ENCODE measurements at places on chromosomes 12 and 14.

- no peak for DNase-seq
These were observed 58.1 kb downstream of the ETV6 start for GRCh38 chr12:11707535-11707934.

- no peak for DNase-seq
These were observed 45.3 kb downstream of the WASHC3 start for GRCh38 chr12:102016472-102016871.

DNA sequence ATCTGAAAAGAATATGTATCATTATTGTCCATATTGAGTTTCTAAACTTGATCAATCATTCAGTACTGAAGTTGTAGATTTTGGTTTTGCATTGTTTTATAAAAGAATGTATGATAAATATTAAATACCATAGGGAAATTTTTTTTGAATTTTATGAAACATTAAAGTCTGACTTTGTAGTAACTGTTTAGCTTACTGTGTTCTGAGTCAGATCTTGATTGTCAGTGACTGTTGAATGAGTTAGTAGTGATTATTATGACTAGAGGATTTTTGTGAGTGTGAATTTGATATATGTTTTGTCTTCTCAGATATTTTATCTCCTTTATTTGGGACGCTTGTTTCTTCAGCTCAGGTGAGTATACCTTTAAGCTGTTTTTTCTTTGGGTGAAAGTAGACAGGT lies 10.1 kb downstream of the TDP1 start:
- no peak for DNase-seq

GRCh38 chr14:105492971-105493871 lies 2.2 kb downstream of the TEDC1 start:
- DNase-seq = no peak

DNA sequence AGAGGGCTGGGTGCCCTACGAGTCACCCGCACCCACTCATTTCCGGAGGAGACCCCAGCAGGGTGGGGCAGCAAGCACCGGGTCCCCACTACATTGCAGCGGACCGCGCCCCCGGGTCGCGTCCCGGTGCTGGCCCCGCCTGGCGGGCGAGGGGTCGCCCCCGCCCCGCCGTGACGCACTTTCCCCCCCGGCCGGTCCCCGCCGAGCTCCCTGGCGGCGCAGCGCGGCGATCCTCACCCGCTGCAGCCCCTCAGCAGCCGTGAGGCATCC lies 106.1 kb downstream of the PRICKLE1 start:
- DNase-seq = no peak

DNA sequence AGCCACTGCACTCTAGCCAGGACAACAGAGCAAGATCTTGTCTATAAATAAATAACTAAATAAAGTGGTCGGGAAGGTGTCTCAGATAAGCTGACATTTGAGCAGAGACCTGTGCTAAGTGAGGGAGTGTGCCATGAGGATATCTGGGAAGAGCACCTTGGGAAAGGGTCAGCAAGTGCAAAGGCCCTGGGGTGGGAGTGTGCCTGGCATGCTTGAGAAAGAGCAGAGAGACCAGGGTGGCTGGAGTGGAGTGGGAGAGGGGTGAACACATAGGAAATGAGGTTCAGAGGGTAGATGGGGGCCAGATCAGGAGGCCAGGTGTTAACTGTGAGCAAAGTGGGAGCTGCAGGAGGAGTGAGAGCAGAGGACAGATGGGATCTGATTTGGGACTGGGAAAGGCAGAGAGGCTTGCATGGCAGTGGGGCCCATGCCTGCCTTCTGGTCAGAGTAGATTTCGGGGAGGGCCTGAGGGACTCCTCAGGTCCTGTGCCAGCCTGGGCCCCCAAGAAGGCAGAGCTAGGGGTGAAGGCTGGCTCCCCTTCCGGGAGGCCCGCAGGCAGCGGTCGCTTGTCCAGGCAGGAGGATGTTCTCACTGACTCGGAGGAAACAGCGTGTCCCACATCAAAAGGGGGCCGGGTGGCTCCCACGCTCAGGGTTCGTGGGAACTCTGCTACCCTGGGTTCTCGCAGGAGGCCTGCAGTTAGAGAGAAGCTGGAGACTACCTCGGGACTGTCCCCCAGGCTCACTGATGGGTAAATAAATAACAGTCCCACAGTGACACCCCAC lies 32.6 kb downstream of the DTX1 start:
- DNase-seq = no peak

DNA sequence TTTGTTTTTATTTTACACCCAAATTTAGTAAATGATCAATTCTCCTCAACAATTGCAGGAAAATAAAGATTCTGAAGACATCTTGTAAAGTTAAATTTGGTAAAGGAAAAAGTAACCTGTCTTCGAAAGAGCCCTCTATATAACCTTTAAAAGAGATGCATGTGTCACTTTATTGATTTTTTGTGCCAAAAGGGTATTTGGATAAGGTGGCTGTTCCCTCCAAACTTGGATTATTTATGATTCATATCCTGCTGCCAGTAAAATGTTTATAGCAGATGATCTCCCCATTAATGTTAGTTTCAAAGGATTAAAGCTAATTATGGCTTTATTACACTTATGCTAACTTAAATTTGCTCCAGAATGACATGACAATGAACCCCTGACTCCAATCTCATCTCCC lies 98.8 kb downstream of the DUSP6 start:
- DNase-seq = peak; percentile 26

DNA sequence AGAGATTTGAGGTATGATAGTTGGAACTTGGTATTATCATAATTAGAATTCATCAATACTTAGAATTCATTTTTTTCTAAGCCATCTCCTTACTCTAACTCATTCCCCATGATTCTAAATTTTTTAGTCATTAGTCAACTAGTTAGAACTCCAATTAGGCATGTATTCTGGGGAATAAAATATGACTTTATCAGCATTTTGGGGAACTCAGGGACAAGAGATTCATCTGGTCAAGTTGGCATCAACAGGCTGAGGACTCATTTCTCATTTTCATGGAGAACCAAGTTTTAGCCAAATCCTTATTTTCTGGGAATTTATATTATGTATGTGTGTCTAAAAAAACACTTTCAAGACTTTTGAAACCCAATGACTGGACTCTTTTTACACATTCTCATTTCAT lies 29.2 kb downstream of the DIP2B start:
- no peak for DNase-seq

- DNase-seq = no peak
These were observed 182.5 kb downstream of the PHETA1 start for GRCh38 chr12:111186347-111186746.

DNA sequence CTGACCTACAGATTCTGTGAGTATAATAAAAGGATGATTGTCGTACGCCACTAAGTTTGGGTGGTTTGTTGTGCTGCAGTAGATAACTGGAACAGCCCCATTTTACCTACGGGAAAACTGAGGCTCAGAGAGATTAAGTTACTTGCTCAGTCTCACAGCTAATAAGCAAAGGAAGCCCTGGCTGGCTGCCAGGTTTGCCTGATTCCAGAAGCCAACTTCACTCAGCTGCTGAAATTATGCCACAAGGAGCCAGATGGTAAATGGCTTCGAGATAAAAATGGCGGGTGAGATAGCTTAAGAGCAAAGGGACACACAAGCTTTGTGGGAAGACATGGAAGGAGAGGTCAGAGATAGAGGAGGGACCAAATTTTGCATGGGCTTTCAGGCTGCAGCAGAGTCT lies 191.5 kb upstream of the NOS1 start:
- peak; percentile 70 for DNase-seq

GRCh38 chr14:93092606-93093556 lies 22.8 kb downstream of the ITPK1 start:
- no peak for DNase-seq

DNA sequence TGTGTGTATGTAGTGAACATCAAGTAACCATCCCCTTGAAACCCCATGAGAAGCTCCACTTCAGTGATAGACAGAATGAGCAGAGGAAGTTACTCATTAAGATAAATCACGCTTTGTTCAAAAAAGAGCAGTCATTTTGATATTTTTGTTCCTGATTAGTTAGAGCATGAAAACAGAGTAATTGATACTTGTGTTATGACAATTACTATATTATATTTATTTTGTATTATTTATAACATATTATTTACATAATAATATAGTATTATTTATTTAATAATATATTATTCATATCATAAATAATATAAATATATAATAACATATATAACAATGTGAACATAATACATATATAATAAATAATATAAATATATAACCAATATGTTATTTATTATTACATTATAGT lies 580.9 kb downstream of the SOX5 start:
- DNase-seq = no peak

DNA sequence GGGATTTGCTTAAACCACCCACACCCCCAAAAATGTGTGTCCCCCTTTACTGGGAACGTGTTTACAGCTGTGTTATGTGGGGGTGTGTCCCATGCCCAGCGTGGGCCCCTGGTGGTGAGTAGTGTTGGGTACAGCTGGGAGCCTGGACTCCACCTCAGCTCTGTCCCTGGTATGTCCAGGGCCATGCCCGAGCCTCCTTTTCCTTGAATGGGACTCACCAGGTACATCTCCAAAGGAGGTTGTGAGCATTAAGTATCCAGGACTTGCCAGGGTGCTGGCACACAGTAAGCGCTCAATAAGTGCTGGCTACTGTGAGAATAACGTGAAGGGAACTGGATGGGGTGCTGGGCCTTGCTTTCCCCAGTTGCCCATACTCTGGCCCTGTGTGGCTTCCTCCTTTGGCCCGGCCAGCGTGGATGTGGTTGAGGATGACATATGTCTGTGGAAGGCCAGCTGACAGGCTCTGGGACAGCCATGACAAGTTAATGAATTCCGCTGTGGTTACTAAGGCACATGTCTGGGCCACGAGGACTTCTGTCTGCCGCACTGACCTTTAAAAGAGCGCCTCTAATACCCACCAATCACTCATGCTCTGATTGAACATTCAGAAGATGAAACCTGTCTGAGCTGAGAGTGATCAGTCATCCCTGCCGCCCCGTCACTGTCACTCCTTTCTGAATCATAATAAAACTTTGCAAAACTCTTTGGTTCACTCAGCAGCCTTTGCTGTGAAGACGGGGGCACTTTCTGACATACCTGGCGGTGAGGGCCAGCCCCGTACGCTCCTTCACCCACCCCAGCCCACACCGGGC lies 74.7 kb downstream of the DIO3 start:
- no peak for DNase-seq

GRCh38 chr14:79017561-79017960 lies 847.4 kb downstream of the NRXN3 start:
- no peak for DNase-seq

DNA sequence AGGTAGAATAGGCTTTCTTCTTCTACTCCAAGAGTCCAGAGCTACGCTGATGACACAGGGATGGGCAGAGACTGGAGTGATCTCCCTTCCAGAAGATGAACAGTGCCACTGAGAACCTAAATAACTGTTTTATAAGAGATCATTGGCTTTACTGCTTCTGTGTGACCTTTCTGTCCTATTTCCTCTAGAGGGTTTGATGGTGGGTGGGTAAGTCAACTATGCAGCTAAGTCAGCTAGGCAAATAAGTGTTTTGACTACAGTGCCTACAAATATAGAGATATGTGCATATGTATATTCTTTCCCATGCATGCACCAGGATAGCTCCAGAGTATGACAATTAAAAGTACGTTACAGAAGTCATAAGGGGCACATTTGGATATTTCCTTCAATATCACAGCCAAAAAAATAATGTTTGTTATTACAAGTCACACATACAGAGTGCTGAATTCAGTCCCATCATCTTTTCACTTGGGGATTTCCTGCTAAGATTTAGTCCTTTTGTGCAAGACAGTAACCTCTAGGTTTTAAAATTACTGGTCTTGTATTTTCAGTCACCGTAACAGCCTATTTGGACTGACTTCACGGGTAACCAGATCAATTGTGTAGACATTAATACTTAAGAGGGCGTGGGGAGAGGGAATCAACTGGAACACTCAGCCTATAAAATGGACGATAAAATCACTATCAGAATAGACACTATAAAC lies 412.6 kb upstream of the SOX5 start:
- no peak for DNase-seq

DNA sequence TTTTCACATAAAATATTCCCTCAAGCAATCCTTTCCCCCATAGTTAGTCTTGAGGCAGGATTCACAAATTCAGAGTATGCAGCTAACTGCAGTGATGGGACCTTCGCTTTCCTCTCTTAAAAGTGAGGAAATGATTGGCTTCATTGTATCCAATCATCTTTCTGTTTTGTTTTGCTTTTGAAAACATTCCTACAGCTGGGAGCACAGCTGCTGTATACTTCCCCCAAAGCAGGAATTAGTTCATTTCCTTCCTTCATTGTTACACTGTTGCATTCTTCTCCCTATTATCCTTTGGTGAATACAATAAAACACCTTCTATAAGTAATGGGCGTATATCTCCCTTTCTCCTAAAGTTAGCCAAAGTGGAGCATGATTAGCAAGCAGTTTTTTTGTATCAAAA lies 9.4 kb upstream of the GAS2L3 start:
- DNase-seq = no peak

DNA sequence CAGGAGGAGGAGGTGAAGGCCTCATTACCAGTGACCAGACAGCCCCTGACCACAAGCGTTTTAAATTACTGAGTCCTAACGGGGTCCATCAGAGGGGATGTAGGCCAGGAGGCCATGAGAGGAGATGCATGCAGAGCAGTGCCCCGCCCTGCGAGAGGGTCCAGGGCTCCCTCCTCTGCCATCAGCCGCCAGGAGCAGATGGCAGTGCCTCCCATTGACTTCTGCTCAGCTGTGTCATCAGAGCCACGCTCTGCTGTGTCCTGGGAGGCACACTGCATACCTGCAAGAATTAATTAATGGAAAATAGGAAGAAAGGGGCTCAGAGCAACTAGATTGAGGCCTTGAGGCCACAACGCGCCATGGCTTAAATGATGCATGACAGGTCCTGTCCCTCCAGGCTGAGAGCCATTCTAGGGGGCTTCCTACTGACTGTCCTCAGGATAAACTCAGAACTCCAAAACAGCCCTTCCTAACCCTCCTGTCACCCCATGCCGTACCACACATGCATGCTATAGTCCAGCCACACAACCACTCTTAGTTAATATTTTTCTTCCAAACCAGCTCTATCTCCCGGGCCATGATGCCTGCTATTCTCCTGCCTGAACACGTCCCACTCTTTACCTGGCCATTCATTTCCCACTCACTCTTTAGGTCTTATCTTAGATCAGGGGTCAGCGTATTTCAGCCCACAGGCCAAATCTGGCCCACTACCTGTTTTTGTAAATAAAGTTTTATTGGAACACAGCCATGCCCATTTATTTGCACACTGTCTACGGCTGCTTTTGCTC lies 235.8 kb downstream of the KSR2 start:
- DNase-seq = peak; percentile 77

DNA sequence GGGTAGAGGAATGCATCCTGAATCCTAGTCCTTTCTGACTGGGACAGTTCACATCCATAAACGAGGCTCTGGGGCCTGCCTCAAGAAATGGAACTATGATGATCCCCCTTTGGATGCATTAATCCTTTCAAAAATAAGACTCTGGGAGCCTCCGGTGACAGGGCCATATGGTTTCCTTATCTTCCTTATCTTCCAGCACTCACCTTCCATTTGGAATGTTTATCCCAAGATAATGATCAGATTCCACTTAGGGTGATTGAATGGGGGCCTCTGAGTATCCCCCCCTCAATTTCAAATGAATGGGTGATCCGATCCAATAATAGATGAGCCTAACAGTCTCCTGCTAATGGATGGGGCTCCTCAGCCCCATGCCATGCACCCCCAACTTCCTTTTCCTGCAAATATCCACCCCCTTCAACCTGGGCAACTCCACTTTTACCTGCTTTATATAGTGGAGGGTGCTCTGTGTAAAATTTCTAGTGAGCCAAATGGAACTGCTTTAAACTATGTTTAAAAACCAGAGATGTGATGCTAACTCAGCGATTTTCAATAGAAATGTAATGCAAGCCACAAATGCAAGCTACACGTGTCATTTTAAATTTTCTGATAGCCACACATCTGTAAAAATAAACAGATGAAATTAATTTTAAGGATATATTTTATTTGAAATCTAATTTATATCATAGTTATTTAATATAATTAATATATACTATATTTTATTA lies 157.8 kb downstream of the ZFP36L1 start:
- no peak for DNase-seq
